ENCODE measurements at places on chromosomes 12 and 14.

DNA sequence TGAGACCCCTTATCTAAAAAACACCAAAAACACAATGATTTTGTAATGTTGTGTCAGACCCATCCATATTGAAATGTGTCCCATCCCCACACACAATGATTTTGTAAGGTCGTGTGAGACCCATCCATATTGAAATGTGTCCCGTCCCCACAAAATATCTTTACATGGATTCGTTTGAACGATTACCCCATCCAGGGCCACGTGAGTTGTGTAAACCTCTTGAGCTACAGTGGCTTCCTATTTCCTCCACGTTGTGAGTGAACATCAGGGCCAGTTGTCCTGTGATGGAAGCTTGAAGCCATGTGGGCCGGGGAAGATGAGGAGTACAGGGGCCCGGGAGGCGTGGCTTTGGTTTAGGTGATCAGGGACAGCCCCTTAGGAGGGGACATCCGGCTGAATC is 27.0 kb upstream of the ULK1 start:
- DNase-seq, result no peak

GRCh38 chr12:53744751-53745150 is 7.0 kb downstream of the CISTR start:
- DNase-seq, result no peak

- DNase-seq, result no peak
These were observed 80.8 kb upstream of the C12orf71 start for GRCh38 chr12:27163048-27163715.

DNA sequence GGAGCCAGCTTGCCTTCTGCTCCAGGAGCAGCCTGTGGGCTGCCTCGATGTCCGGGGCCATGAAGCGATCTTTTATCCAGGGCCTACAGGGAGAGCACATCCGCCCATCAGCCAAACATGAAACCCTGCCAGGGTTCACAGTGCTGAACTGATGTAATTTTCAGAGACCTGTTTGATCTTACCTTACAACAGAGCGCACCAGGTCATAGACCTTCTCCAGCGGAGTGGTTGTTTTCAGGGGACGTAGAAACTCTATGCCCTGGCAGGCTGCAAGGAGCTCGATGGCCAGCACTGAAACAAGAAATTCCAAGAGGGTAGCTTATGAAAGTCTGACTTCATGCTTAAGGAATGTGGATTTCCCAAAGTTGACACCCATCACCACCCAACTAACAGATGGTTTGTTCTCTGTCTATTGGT is 19.7 kb downstream of the HAL start:
- no peak for DNase-seq

- DNase-seq, result no peak
These were observed 108.9 kb downstream of the MSRB3 start for GRCh38 chr12:65387396-65387795.

- DNase-seq, result no peak
These were observed 49.4 kb downstream of the FERMT2 start for GRCh38 chr14:52901357-52901980.

DNA sequence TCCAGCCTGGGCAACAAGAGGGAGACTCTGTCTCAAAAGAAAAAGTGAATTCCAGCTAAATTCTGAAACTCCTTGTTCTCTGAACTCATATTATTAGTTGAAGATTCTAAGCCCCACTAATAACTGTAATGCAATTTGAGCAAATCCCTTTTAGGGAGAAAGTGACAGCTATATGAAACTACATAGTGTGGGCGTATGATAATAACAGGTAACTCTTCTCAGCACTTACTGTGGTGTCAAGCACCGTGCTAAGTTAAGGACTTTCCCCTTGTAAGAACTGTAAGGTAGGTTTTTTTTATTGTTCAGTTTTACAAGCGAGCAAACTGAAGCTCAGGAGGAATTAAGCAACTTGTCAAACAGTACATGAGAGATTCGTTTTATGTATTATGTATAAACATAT is 5.4 kb downstream of the ANKRD13A start:
- no peak for DNase-seq
